Stimulated activated CD8-positive, alpha-beta memory T cell treated with anti-CD3 and anti-CD28 coated beads, Interleukin-4, amount 100 ng/mL, for 24 hours (primary cell): ENCODE measurements at places on chromosomes 5 and 9.
A peak's percentile ranks its signal among the peaks of the same experiment; 100 is the strongest.

DNA sequence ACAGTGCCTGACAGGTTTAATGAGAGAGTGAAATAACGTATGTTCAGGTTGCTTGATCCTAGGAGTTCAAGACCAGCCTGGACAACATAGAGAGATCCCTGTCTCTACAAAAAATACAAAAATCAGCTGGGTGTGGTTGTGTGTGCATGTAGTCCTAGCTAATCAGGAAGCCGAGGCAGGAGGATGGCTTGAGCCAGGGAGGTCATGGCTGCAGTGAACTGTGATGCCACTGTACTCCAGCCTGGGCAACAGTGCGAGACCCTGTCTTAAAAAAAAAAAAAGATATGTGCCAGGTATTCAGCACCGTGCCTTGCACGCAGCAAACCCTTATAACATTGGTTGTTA lies 38.8 kb upstream of the SPRY4 start:
- DNase-seq = no peak

- DNase-seq = no peak
Observed at GRCh38 chr5:45105491-45105994, 296.8 kb downstream of the MRPS30 start.

DNA sequence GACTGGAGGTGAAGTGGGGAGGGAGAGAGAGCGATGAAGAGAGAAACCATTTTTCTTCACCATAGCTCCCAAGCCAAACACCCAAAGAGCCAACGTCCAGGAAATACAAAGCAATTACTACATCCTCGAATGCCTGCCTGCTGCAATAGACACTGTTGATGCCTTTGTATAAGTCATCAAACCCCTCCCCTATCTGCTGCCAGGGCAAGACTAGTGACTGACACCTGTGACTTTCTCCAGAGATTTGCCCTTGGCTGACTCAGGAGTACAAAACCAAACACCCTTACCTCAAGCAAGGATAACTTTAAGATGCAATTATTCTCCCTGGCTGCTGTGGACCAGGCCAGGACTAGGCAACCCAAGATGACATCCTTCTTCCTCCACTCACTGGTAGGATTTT lies 81.8 kb upstream of the RASA1 start:
- DNase-seq = no peak

- DNase-seq = no peak
Observed at GRCh38 chr9:19619221-19619620, 169.6 kb downstream of the SLC24A2 start.

DNA sequence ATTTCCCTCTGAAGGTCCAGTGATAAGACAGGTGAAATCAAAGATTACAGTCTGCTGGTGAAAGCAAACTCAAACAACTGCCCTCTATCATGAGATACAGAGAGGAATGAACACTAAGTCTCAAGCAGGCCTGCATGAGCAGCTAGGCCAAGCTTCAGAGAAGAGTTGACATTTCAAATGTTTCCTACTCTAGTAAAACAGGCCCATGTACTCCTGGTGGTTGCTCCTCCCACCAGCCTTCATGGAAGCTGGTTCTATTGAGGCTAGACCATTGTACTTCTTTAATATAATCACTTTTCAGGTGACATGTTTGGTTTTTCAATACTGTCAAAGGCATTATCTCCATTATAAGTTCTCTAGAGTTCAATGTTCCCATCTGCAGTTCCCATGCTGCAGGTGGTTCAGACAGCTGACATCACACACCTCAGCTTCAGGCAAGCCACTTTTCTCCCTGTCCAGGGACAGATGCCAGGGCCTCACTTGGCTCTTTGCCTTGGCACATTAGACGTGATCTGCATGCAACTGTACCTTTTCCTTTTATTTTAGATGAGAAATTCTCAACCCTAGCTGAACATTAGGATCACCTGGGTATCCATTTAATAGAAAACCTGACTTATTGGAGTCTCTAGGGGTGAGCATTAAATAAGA lies 89.8 kb downstream of the PIK3R1 start:
- no peak for DNase-seq

DNA sequence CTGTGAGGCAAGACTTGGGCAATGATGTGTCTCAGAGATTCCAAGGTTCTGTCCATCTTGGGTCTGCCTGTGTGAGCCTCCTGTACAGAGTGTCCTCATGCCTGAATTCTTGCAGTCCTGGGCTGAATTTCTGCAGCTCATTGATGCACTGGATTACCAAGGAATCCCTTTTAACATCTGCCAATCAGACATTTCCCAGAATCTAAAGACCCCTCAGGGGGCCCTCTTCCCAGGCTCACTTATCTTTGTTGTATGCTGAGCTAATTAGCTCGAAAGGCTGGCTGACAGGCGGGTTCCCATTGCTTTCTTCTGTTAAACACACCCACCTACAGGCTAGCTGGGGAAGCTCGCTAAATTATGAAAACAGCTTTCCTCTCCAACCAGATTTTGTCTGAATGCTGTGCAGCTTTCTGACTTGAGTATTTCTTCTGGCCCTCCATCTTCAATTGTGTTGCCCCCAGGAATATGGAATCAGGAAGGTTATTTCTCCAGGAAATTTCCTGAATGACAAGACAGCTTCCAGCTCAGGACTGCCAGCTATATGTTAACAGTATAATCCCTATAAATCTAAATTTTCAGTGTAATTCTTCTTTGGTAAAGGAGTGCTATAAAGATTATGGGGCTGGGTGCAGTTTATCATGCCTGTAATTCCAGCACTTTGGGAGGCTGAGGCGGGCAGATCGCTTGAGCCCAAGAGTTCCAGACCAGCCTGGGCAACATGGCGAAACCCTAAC lies at the start of gene LIX1:
TSS of gene LIX1 (minus strand) at position 91 of the 734 bp plus-strand sequence. CDS start at position 56, 35 bp downstream.
- DNase-seq = no peak

DNA sequence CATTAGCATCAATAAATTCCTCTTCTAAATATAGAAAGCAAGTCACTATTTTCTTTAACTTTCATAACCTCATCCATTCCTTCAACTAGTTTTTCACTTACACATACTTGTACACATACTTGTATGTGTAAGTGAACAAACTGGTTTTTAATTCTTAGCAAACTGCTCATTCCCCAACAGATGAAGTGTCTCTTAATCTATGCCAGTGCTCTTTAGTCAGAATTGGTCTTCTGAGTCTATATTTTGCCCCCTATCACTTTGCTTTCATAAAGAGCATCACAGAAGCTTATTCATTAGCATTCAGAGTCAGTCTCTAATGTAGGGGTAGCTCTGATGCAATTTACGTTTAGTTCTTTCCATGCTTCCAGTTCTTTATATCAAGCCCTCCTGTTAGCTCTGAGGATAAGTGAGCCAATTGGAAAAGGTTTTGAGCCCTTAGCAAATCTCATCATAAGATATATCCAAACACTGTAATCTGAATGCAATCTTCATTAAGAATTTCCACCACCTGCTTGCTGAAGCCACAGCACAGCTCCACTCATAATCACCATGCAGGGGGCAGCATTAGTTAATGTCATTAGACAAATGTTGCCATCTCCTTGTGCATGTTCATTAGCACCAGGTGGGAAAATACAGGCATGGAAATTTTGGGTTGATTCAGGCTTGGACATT lies 178.5 kb upstream of the SLC24A2 start:
- DNase-seq = no peak

- DNase-seq = no peak
Observed at GRCh38 chr5:113278976-113279375, 155.8 kb downstream of the TSSK1B start.

GRCh38 chr9:17611342-17611741 lies 32.5 kb downstream of the SH3GL2 start:
- DNase-seq = no peak

DNA sequence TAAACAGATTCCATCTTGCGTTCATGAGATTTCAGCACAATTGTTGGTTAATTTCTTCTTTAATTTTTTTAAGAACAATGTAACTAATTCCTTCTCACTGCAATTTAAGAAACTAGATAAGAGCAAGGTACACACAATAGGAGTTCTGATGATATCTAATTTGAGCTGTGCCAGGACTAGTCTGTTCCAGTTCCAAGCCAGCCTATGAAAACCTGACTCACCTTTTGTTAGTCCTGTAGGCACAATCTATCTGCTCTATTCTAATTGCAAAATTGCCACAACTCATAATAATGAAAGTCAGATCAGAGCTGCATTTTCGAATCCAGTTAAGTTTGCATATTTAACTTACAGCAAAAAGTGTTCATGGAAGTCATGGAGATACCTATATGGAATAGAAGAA lies 494.1 kb upstream of the TUSC1 start:
- DNase-seq = no peak

DNA sequence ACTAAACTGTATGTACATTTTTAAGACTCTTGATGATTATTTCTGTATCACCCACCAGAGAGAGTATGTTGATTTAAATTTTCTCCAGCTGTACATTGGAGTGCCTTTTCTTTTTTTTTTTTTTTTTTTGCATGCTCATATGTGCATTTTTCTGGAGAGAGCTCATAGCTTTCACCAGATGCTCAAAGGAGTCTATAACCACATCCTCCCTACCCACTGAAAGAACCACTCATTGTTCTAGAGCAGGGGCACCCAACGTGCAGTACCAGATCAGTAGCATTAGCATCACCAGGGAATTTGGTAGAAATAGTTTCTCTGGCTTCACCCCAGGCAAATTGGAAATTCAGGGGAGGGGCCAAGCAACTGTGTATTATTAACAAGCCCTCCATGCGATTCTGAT lies 53.9 kb upstream of the TMEM171 start:
- DNase-seq = no peak

GRCh38 chr5:74543162-74543995 lies 97.1 kb downstream of the ENC1 start:
- DNase-seq = no peak

DNA sequence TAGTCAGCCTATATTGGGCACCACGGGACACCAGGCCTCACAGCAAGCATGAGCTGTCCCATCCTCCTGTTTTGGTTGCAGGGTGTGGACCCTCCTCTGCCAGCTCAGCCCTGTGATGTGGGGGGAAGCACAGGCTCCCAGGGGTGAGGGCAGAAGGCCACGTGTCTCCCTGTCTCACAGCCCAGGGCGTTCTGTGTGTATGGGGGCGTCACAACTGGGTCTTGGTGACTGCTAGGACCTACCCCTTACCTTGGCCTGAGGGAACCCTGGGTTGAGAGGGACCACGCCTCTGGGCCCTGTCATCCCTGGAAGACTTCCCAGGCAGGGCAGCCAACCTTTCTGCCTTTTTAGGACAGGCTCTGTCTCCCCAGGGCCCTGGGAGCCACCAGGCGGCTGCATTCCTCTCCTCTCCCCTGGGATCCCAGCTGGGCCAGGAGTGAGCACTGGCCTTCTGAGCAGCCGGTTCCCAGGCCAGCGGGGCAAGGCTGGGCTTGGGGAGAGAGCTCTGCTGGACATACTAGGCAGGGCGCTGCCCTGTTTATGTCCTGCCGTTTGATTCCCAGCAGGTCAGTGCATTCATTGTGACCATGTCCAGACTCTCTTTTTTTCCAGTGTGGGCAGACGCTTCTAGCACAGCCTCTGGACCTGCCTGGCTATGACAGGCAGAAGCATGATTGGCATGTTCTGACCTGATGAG lies 97.4 kb downstream of the DAB2IP start:
- DNase-seq = no peak

- DNase-seq = no peak
Observed at GRCh38 chr9:135346438-135347050, 133.0 kb upstream of the PPP1R26 start.

DNA sequence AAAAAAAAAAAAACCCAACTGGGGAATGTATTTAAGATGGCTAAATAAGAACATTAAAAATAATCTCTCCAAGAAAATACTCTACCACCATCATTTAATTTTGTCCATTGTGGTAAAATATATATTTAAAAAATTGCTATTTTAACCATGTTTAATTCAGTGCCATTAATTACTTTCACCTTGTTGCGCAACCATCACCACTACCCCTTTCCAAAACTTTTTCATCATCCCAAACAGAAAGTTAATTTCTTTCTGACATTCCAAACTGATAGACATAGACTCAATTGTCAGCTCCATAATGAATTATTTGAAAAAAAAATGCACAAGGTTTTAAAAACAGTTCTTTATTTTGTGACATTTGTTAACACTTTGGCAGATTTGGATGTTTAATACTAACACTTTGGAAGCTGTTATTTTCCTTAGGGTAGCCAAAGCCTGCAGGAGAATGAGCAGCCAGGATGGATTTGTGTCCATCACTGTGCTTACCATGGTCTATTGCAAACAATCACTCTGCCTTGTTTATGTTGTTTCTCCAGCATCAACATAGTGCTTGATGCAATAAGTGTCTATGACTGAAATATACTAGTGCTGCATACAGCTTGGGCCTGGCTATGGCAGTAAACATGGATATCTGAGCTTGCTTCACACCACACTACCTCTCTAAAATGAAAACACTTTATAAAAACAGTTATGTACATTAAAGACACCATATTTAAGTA lies 62.7 kb downstream of the HAPLN1 start:
- no peak for DNase-seq

GRCh38 chr9:74887041-74887980 lies at the start of gene TRPM6:
TSS of gene TRPM6 (minus strand) at chr9:74887921. CDS start at chr9:74887856, 65 bp downstream.
- DNase-seq = peak; percentile 1

GRCh38 chr5:148201151-148201550 lies 1.7 kb upstream of the SPINK6 start:
- DNase-seq = no peak

DNA sequence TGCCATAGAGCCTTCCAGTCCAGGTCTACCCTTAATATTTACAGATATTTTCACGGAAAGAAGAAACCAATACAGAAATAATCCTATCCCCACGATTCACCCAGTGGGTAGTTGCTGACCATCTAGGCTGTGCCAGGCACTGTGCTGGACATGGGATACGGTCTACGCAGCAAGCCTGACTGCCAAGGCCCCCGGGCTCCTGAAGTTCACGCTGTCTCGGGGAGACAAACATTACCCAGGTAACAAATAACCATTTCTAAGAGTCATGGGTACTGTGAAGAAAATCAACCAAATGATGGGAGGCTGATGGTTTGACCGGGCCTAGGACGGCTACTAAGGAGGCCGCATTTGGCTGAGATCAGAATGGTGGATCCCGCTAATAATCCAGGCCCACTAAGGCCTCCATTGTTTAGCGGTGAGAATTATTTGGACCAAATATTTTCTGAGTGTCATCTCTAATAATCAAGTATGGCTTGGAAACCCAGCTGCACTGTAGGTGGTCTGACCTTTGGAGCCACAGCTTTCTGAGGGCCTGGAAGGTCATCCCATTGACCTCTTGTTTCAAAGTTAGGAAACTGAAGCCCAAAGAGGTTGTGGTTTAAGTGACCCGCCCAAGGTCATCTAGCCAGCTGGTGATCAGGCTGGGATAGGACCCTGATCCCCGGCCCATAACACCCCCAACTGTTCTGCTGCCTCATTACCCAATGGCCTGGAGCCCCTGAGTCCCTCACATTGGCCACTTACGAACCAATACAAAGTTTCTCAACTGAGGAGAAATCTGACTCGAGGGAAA lies 82.4 kb downstream of the AK8 start:
- no peak for DNase-seq

GRCh38 chr5:42656651-42657015 lies 100.0 kb upstream of the CCDC152 start:
- no peak for DNase-seq

DNA sequence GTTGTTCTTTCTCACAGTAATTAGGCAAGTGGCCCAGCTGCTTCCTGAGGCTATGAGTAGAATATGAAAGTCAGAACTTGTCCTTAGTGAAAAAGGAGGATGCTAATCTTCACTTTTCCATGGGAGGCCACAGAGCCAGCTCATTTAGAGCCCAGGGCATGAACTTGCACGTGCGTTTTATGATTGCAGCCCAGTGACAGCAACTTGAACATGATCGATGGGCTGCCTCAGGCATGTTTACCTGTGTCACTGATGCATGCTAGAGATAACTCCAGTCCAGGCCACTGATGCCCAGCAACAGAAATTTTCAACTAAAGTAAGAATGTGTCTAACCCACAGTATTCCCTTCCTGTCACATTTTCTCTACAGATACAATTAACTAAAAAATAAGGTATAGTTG lies 179.3 kb downstream of the CTNND2 start:
- DNase-seq = no peak
